ENCODE measurements at places on chromosomes 6 and 20.

GRCh38 chr6:53634184-53634631, 31.3 kb downstream of the KLHL31 start:
- DNase-seq: no peak

DNA sequence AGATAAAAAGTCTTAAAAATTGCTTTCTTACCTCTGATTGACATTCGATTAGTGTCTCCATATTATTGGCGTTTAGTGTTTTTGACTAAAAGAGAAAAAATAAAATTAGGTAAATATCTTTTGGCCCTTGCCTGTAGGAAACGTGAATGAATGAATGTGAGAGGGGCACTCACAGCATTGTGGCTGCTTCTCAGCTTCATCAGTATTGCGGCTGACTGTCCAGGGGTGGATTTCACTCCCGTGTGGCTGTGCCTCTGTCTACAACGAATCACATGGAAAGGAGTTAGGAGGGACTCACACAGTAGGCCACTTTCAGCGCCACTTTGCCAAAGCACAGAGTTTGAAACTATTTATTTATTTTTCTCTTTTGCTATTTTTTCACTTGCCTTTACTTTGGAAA, 844 bp downstream of the TAGAP start:
- no peak for DNase-seq

DNA sequence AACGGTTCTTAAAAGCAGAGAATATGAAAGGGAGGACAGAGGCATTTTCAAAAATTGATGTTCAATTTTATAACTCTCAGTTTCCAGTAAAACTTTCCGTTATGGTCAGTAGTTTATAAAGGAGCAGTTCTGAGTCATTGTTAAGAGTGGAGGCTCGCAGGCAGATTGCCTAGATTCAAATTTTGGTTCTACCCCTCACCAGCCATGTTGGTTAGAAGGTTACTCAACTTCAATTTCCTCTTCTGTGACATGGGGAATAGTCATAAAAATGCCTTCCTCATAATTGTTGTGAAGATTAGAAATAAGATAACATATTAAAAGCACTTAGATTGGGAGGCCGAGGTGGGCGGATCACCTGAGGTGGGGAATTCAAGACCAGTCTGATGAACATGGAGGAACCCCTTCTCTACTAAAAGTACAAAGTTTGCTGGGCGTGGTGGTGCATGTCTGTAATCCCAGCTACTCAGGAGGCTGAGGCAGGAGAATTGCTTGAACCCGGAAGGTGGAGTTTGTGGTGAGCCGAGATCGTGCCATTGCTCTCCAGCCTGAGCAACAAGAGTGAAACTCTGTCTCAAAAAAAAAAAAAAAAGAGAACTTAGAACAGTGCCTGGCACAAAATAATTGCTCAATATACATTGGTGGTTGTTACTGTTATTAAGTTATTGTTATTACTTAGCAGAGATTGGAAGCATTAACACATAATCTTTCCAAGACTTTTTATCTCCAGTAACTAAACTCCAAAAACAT, 348.9 kb downstream of the NRN1 start:
- no peak for DNase-seq

- no peak for DNase-seq
Measured at GRCh38 chr20:10543480-10543879, 108.4 kb downstream of the SLX4IP start.

GRCh38 chr20:50496773-50497385, 13.3 kb upstream of the PTPN1 start:
- no peak for DNase-seq

GRCh38 chr6:57222743-57223077, 603 bp upstream of the RAB23 start:
- DNase-seq: no peak

DNA sequence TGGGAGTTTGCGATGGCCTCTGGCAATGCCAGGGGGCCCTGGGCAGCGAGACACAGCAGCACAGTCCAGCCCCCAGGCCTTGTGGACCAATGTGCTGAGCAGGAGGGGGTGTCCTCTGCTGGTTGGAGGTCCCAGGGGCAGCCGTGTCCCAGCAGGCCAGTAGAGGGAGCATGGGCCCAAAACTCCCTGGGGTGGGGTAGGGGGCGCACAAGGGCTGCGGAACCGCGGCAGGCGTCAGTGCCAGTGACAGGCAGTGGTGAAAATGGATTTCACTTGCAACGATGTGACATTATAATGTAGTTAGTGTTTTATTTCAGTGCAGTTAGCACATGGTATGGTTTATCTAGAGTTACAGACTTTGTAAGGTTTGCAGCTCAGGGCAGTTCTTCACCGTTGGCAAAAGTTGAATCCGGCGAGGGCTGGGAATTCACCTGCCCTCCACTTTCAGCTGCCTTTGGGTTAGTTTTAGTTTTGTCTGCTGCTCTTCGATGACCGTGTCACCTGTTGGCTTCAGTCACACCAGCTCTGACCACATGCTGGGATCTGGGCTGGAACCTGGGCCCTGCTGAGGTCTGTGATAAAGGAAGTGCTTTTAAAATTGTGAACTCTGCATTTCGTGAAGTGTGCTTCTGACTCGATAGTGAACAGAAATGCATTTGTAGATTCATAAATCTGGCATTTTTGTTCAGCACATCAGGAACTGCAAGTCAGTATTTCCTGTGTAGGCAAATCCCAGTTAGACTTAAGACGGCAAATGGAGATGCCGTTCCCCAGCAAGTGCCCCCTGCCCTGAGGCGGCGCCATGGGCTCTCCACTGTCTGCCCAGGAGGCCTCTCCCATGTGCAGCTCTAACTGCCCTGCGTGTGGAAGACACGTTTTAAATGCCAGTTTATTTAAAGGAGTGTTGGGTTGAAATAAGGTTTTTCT, 46.8 kb downstream of the PYGB start:
- peak; percentile 78 for DNase-seq

DNA sequence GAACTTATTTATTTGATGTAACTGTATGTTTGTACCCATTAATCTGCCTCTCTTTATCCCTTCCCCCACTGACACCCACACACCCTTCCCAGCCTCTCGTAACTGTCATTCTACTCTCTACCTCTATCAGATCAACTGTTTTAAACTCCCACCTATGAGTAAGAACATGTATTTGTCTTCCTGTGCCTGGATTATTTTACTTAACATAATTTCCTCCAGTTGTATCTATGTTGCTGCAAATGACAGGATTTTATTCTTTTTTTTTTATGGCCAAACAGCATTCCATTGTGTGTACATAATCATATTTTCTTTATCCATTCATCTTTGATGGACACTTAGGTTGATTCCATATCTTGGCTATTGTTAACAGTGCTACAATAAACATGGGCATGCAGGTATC, 49.3 kb downstream of the PHACTR2 start:
- DNase-seq: no peak

All from GM10248 (cell line).